ENCODE measurements at places on chromosomes 1 and 21.

DNA sequence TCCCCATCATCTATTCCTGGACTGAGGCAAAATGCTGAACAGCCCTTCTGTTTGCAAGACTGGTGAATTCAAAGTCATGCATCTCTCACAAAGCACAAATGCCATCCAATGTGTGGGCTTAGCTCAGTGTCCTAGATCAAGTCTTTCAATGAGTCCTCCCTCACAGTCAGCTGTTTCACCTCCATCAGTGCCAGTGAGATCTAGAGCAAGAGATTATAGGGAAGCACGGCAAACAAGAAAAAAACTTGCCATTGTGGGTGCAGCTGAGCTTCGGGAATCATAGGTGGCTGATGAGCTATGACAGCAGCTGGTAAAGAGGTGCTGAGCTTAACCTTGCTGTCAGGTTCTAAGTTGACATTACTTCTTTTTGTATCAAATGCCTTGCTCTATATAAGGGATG is 130.2 kb downstream of the LMX1A start:
- no peak for DNase-seq

- DNase-seq: no peak
Measured at GRCh38 chr1:207991583-207992026, 80.7 kb upstream of the CD34 start.

- DNase-seq: no peak
Measured at GRCh38 chr1:113388621-113389358, 1.5 kb upstream of the MAGI3 start.

DNA sequence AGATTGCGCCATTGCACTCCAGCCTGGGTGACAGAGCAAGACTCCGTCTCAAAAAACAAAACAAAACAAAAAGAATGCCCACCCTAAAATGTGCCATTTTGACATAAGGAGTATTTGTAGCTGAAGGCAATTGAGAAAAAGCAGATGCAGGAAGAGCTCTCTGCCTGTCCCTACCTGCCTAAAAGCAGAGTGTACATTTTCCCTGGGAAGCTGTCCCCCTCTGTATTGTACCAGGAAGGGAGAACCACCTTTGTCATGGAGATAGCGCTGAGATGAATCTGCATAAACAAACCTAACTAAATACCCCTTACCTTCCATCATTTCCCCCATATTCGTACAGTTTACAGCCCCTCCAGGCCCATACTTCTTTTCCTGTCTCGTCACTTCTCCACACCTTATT is 94.4 kb upstream of the SLC45A1 start:
- DNase-seq: no peak

DNA sequence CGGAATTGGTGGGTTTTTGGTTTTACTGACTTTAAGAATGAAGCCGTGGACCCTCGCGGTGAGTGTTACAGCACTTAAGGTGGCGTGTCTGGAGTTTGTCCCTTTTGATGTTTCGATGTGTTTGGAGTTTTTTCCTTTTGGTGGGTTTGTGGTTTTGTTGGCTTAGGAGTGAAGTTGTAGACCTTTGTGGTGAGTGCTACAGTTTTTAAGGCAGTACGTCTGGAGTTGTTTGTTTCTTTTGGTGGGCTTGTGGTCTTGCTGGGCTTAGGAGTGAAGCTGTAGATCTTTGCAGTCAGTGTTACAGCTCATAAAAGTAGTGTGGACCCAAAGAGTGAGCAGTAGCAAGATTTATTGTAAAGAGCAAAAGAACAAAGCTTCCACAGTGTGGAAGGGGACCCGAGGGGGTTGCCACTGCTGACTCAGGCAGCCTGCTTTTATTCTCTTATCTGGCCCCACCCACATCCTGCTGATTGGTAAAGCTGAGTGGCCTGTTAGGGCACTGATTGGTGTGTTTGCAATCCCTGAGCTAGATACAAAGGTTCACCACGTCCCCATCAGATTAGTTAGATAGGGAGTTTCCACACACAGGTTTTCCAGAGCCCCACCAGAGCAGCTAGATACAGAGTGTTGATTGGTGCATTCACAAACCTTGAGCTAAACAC is 20.9 kb downstream of the HENMT1 start:
- no peak for DNase-seq

DNA sequence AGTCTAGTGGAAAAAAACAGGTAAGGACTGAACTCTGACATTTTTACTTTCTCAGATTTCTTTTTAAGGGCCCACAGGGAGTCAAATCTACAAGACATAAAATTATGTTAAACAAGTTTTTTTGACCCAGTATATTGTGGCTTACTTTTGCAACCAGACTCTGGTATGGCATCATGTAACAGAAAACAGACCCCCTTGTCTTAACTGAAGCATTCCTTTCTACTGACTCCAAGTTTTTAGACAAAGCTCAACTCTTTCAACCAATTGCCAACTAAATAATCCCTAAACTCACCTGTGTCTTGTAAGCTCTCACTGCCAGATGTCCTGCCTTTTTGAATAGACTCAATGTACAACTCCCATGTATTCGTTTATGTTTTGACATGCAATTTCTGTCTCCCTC is 64.3 kb downstream of the FASLG start:
- DNase-seq: no peak

GRCh38 chr21:44049182-44049581 is 37.1 kb downstream of the TRAPPC10 start:
- DNase-seq: no peak

- DNase-seq: no peak
Measured at GRCh38 chr1:26839339-26839722, 12.8 kb downstream of the ZDHHC18 start.

GRCh38 chr1:110200190-110200589 is 9.9 kb upstream of the KCNC4 start:
- no peak for DNase-seq

DNA sequence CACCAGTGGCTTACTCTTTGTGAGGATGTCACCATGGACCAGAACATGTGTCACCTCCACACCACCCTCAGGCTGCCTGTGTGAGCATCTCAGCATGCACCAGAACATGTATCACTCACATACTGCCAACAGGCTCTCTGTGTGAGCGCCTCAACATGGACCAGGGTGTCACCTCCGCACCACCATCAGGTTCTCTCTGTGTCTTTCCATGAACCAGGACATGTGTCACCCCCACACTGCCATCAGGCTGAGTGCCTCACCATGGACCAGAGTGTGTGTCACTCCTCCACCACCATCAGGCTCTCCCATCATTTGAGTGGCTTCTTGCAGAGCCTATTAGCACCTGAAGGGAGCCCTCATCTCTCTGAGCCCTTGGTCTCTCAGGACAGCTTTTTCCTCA is 125.2 kb downstream of the ZNF648 start:
- no peak for DNase-seq

DNA sequence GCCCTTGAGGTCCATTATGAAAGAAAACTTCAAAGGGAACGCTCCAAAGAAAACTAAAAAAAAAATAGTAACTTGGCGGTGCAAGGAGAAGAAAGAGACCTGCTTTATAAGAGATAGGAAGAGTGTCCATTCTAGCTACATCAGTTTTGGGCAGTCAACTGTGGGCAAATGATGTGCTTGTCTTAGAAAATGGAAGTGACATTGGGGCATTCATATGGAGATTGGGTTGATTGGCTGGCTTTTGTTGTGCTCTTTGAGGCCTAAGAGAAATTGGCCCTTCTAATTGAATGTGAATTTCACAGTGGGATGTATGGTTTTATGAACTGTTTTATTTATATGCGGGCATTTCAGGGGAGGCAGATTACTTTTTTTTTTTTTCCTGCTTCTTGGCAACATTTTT is 13.2 kb downstream of the PPP1R12B start:
- DNase-seq: no peak

DNA sequence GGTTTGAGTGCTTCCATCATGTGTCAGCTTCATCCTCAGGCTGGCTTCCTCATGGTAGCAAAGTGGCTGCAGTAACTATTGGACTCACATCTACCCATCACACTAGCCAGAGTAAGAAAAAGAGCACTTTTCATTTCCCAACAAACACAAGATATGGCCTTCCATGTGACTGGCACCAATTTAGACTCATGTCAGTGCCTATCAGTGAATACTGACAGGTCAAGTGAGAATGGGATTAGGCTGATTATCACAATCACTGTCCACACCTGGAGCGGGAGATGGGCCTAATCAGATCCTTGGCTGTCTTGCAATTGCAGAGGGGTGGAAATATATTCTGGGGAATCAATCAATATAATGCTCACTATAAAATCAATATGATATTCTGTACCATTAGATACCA is 2.9 kb upstream of the RABGAP1L start:
- DNase-seq: no peak

- no peak for DNase-seq
Measured at GRCh38 chr1:110774398-110774797, 98.5 kb upstream of the CD53 start.

- DNase-seq: no peak
Measured at GRCh38 chr1:192702212-192702902, 66.4 kb downstream of the RGS13 start.

GRCh38 chr1:41312991-41313645 is 48.1 kb upstream of the FOXO6 start:
- no peak for DNase-seq
